Esophagus mucosa (tissue), 1 donor: ENCODE measurements at places on chromosomes 3 and 15. TPM values are rescaled to one million over a fixed set of nuclear protein-coding genes. Genes with fewer than 3 reads are reported as not detected.
A peak's percentile ranks its signal among the peaks of the same experiment; 100 is the strongest.

DNA sequence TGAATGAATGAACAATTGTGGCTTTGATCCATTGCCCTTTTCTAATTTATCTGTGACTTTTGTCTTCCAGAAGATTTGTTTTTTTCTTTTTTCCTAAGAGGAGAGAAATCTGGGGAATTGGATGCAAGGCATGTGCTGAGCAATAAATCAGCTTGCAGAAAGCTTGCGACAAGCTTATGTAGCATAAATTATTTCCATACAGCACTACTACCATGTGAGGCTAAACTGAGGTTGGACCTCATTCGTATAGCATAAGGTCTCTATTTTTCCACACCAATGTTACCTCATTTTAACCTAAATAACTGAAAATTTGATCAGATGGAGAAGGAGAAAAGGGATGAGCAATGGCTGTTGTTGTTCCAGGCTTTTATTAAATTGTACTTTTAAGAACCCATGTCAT, 455.6 kb downstream of the TUSC7 start:
- ATAC-seq, result no peak

DNA sequence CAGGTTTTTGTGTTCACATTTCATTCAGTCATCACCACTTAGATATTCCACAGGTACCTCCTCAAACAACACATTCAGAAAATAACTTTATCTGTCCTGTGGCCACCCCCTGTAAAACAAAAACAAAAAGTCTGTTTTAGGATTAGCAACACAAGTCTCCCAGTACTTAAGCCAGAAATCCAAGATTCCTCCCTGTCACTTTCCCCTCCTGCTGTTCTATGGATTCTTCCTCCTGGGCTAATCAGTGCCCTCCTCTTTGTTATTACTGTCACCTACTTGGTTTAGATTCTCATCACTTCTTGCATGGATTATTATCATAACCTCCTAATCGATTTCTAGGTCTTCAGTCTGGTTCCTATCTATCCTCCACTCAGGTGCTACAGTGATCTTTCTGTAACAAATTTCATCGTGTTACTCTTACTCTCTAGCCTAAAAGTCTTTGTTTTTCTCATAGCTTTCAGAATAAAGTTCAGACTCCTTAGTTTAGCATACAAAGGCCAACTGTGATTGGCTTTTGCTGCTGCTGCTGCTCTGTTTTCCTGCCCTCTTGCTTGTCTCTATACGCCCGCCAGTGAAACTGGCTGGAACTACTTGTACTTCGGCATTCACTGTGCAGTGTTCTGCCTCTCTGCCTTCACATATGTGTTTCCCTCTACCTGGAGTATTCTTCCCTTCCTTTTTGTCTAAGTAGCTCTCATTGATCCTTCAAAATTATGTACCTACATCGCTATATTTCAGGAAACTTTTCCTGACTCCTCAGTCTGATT, 32.2 kb downstream of the PPP2R3A start:
- ATAC-seq, result no peak

- ATAC-seq, result no peak
Measured at GRCh38 chr3:115698851-115699591, 75.7 kb downstream of the GAP43 start.

GRCh38 chr3:140726066-140726465, 48.2 kb downstream of the TRIM42 start:
- no peak for ATAC-seq

KNL1 gene
- 8.8 TPM for total RNA-seq

DNA sequence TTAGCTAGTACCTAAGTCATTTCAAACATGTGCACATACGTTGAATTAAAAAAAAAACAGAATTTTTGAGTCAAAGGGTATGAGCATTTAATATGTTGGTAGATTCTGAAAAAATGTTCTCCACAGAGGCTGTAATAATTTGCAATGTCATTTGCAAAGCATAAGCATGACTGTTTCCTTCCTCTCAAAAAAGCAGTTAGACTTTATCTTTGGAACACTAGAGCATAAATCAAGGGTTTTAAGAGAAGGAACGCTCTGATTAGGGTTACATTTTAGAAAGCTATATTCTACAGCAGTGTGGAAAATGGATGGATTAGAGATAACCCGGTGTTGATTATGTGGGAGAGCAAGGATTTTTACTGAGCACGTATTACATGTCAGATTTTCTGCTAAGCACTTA, 193.7 kb downstream of the WDR72 start:
- ATAC-seq, result no peak

DNASE1L3 gene
- 2.7 TPM for total RNA-seq

GRCh38 chr3:54960082-54960481, 32.2 kb upstream of the LRTM1 start:
- no peak for ATAC-seq

- no peak for ATAC-seq
Measured at GRCh38 chr15:80482696-80483095, 78.5 kb downstream of the ARNT2 start.

PEX11A gene
- 3.5 TPM for total RNA-seq

- peak; percentile 73 for ATAC-seq
Measured at GRCh38 chr15:98873441-98874218, 134.0 kb downstream of the PGPEP1L start.

GRCh38 chr15:67174446-67174845, 80.0 kb downstream of the AAGAB start:
- ATAC-seq, result no peak

DNA sequence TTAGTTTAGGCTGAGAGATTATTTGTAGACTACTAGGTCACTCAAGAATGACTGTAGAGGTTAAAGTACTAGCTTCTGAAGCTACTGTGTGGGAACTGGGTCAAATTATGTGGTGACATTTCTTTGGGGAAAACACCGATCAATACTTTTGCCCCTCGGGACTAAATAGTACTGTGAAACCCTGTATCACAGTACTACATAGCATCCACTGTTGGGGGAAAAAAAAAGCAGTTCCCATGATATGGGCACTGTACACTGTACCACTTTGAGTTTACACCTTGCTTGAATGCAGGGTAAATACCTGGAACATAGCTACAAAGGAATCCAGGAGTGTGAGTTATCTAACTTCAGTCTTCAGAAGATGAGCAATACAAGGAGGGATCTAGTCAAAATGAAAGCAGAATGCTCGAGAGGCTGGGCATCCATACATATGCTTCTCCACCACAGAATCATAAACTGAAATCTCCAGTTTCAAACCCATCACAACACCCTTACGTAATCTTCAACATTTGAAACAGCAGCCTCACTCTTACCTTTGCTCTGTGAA, 311.4 kb downstream of the UNC13C start:
- no peak for ATAC-seq

DNA sequence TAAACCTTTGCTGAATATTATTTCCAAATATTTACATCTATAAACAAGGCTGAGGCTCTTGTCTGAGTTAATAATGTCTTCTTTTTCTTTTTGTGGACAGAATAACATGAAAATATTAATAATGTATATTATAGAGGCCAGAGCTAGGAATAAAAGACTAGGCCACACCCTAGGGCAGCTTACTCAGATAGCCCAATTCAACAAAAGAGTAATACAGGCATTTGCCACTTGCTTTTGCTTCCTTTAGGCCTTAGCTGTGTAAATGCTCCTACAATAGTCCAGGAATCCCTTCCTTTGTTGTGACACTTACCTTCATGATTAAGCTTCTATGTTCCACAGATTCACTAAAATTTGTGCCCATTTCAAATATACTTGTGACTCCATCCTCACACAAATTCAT, 16.5 kb downstream of the IMPG2 start:
- ATAC-seq, result peak; percentile 47

TMC3 gene
- total RNA-seq, result not detected

GRCh38 chr3:107456501-107456900, 66.3 kb upstream of the BBX start:
- ATAC-seq, result no peak

GRCh38 chr15:55357774-55358173, 38.8 kb downstream of the PIGB start:
- no peak for ATAC-seq

DNA sequence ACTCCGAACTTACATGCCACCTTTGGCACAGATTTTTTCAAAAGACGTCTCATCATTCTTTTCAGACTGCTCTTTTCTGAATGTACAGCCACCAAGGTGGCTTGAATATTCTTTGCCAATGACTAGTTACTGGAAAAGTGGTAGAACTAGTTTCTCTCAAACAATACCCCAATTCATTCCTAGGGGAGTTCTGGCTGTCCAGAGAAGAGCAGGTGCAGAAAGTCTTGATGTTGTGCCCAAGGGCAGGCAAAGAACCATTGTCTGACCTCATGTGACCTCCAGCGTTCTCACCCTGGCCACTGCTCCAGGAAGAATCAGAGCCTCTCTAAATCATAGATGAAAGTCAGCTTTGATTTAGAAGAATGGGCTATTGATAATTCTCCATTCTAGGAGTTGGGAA, 5.5 kb downstream of the LMOD3 start:
- no peak for ATAC-seq

- ATAC-seq, result peak; percentile 54
Measured at GRCh38 chr15:66566963-66567531, 1.2 kb upstream of the LCTL start.

DNA sequence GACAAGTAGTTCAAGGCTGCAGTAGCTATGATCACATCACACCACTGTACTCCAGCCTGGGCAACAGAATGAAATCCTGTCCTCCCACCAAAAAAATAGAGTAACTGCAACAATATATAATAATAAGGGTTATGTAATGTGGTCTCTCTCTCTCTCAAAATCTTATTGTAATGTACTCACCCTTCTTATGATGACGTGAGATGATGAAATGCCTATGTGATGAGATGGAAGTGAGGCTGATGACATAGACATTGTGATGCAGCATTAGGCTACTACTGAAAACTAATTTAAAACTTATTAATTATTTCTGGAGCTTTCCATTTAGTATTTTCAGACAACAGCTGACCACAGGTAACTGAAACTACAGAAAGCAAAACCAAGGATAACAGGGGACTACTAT, 27.4 kb downstream of the TASOR start:
- no peak for ATAC-seq

GRCh38 chr3:120471643-120472042, 20.9 kb upstream of the FSTL1 start:
- no peak for ATAC-seq

- ATAC-seq, result peak; percentile 79
Measured at GRCh38 chr3:118628704-118629341, 405.8 kb downstream of the IGSF11 start.

DNA sequence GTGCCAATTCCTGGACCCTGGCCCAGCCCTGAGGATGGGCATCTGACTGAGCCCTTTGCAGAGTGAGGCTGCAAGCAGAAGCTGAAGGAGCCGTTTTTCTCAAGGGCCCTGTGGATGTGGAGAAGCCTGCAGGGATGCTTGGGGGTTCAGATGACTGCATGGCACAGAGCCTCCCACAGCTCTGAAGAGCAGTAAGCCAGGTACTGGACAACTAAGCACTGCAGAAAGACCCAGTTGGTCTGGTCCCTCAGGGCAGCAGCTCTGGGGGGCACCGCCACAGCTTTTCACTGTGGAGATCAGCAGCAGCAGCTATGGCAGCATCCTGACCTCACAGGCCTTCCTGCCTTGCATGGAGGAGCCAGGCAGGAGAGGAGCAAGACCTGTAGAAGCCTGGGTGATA, 67.6 kb downstream of the CRYGS start:
- no peak for ATAC-seq

NMNAT3 gene
- 5.4 TPM for total RNA-seq

GRCh38 chr15:92571824-92572223, 83.8 kb downstream of the FAM174B start:
- no peak for ATAC-seq

- ATAC-seq, result no peak
Measured at GRCh38 chr15:69032703-69033373, 18.3 kb downstream of the NOX5 start.

GRCh38 chr3:29353807-29354206, 72.9 kb downstream of the RBMS3 start:
- ATAC-seq, result no peak

DNA sequence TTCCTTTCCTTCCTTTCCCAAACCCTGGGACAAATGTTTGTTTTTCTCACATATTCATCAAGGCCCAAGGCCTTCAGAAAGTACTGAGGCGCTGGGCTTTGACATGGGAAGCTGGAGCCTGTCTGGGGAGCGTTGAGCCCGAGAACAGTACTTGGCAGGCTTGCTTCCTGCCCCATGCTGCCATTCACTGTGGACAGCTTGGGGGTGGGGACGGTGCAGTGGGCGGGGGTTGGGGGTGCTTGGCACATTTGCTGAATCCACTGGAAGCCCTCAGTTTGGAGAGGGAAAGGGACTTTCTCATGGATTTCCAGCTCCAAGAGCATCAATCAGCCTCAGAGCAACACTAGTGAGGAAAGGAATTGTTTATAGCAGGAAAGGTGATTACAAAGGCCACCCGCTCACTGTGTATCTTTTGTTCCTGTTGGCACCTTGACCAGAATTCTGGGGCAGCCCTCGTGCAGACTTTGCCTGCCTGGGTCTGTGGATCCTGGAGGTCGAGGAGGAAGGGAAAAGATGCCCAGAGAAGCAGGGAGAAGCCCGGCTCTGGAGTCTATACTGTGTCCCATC, 199.8 kb upstream of the RGMA start:
- no peak for ATAC-seq

- no peak for ATAC-seq
Measured at GRCh38 chr15:29101491-29101890, 168.1 kb downstream of the NSMCE3 start.

GRCh38 chr3:170606675-170607074, 20.8 kb upstream of the SLC7A14 start:
- peak; percentile 65 for ATAC-seq

ROBO2 gene
- total RNA-seq, result 7.1 TPM

CTXN2 gene
- not detected for total RNA-seq

LMCD1 gene
- 13.0 TPM for total RNA-seq

- no peak for ATAC-seq
Measured at GRCh38 chr15:84721371-84721770, 5.4 kb upstream of the SEC11A start.

GHSR gene
- total RNA-seq, result not detected

GRCh38 chr3:152518346-152518745, 249.6 kb downstream of the MBNL1 start:
- ATAC-seq, result no peak

TRPM1 gene
- not detected for total RNA-seq

GRCh38 chr3:174636451-174636850, 222.7 kb upstream of the NAALADL2 start:
- ATAC-seq, result no peak

DNA sequence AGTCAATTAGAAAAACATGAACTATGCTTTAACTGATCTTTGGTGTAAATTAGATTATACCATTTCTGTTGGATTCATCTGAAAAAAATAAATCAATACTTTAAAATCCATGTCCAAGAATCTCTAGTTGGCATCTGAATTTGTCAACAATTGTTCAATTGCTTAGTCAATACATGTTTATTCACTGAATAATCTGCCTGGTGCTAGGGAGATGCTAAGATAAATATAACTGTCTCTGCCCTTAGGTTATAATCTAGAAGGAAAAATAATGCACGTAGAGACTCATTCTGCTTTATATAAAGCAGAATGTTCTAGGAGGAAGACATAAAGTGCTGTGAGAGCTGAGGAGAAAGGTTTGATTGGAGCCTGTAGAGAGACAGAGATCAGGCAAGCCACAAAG, 537.2 kb upstream of the IL12A start:
- ATAC-seq, result no peak

DNA sequence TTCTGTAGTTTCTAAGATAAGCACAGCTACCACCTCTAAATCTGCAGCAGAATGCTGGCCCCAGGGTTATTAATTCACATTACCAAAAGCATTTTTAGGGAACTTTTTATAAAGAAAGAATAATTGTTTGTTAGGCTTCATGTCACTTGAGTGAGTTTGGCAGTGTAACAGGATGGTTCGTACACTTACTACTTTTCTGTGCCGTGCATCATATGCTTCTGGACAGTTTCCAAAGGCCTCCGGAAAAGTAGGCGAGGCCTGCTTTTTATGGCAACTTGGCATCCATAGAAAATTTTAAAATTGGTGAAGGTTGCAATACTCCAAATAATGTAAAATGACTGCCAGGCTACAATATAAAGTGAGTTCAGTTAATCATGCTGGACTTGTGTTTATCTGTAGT, 30.0 kb downstream of the NIPA2 start:
- no peak for ATAC-seq
